Left hindlimb (tissue), 1 donor: ENCODE measurements at places on chromosomes 1 and 21.
A peak's percentile ranks its signal among the peaks of the same experiment; 100 is the strongest.

- no peak for DNase-seq
Measured at GRCh38 chr1:223775054-223775453, 62.7 kb downstream of the CAPN2 start.

GRCh38 chr1:244113532-244114320, 62.6 kb downstream of the ZBTB18 start:
- no peak for DNase-seq

DNA sequence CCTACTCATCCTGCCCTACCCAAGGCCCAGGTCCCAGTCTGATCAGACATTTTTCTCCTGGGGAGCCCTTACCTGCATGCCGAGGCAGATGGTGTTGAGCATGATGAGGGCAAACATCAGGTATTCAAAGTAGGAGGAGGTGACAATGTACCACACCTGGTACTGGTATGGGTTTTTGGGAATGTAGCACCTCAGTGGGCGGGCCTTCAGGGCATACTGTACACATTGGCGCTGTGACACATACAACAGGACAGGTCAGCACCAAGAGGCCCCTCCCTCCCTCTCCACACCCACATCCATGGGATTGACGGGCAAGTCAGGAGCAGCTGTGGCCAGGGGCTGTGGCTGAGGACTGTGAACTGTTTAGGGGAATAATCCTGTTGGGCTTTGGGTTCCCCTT, 37.1 kb upstream of the KIF21B start:
- DNase-seq = no peak

DNA sequence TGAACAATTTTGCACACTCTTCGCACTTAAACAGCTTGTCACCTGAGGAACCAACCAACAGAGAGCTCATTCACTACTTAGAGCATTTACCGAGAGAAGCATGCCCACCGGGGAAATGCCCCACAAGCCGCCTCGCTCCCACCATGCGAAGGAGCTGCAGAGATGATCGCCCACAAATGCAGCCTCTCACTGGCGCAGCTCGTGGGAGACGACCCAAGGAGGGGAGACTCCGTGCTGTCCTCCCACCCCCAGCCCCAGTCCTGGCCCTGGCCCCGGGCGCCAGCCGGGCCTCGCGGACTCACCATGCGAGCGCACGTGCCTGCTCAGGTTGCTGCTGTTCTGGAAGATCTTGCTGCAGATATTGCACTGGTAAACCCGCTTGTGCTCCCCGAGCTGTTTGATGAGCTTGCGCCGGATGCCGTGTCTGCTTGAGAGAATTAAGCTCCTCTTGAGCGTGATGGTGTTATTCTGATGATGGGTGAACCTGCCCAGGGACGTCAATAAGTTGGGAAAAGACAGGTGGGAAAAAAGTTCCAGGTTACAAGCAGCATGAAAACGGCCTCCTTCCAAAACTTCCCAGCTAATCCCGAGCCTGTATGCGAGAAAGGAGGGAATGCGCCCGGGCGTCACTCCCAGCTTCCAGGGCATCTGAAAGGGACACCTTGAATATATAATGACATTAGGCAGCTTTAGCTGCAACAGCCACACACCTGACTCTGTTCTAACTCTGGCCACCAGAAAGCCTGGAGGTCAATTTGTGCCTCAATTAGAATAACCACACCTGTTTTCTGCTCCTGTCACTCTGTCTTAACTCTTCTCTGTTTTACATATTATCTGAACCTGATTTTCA, 42.8 kb downstream of the PRDM15 start:
- DNase-seq = no peak

DNA sequence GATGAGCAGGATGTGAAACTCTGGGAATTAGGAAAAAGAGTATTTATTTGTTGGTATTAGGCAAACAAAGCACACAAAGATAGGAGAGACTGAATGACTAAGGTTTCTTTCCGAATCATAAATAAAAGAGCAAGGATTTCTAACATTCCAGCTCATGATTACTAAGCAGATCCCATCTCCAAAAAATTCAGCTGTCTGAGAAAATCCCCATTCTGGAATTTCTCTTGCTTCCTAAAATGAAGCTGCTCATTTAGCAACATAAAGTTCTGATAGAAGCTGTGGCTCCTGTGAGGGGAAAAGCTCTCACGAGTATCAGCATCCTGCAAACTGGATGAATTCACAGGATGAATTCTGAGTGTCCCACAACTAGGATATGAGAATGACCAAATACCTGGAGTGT, 6.7 kb upstream of the SH2D5 start:
- no peak for DNase-seq

- DNase-seq = no peak
Measured at GRCh38 chr1:68162761-68163160, 69.6 kb downstream of the WLS start.

DNA sequence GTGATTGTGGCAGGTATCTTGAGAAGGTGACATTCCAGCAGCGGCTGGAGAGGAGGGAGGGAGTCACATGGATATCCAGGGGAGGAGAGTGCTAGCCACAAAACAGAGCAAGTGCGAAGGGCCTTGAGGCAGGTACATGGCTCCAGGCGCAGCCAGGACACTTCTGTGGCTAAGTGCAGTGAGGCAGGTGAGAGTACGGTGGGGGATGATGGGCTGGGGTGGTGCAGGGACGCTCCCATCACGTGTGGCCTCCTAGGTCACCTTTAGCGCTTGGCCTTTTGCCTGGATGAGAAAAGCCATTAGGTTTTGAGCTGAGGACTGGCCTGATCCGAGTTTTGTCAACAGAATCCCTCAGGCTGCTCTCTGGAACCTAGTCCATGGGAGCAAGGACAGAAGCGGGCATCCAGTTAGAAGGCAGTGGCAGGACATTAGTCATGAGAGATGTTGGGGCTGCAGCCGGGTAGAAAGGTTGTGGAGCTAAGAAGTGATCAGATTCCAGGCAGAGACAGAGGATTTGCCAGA, 31.6 kb downstream of the SMYD2 start:
- DNase-seq = no peak

DNA sequence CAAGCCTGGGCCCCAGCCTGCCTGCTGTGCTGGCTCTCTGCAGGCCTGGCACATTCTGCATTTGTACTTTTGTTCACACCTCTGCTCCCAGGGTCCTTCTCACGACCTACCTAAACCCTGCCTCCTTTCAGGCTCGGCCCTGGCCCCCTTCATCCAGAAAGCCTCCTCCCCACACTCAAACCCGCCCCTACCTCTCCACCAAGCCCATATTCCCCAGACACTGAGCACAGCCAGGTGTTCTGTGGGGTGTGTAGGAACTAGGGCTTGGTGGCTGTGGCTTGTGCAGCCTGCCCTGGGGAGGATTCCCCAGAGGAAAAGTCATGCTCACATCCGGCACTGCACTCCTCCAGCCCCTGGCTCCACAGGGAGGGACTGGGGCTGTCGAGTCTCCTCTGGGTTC, 8.2 kb upstream of the MIXL1 start:
- no peak for DNase-seq

- no peak for DNase-seq
Measured at GRCh38 chr1:192376374-192376773, 59.6 kb downstream of the RGS21 start.

DNA sequence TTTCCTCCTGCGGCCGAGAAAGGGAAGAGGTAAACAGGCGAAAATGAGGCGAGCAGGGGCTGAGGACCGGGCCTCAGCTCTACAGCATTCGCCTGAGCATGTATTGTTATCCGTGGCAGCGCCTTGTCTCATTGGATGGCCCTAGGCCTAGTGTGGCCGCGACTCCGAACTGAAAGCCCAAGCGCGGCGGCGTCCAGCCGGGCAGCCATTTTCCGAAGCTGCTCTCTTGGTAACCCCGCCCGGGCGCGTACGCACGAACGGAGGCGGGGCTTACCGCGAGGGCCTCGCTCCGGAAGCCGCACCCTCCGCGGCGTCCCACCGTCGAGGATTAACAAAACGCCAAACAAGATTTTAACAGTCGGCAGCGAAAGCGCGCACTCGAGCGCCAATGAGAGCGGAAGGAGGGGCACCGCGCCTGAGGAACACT, 797 bp upstream of the USP1 start:
- DNase-seq = no peak

- DNase-seq = no peak
Measured at GRCh38 chr1:94382201-94382600, 36.0 kb upstream of the ABCD3 start.

- no peak for DNase-seq
Measured at GRCh38 chr1:98179151-98179773, 258.4 kb upstream of the DPYD start.

- no peak for DNase-seq
Measured at GRCh38 chr1:230274254-230274653, 151.9 kb downstream of the PGBD5 start.

- DNase-seq = no peak
Measured at GRCh38 chr1:85049735-85050166, 1.5 kb upstream of the MCOLN3 start.

- no peak for DNase-seq
Measured at GRCh38 chr1:31417148-31417547, 4.1 kb downstream of the SERINC2 start.

GRCh38 chr21:44884097-44884496, 10.6 kb upstream of the PTTG1IP start:
- DNase-seq = peak; percentile 12

GRCh38 chr1:78668427-78668826, 18.8 kb downstream of the IFI44 start:
- no peak for DNase-seq

- DNase-seq = no peak
Measured at GRCh38 chr1:26212726-26213125, 21.3 kb upstream of the CEP85 start.

- DNase-seq = no peak
Measured at GRCh38 chr1:170114906-170115305, 30.9 kb upstream of the NTMT2 start.

DNA sequence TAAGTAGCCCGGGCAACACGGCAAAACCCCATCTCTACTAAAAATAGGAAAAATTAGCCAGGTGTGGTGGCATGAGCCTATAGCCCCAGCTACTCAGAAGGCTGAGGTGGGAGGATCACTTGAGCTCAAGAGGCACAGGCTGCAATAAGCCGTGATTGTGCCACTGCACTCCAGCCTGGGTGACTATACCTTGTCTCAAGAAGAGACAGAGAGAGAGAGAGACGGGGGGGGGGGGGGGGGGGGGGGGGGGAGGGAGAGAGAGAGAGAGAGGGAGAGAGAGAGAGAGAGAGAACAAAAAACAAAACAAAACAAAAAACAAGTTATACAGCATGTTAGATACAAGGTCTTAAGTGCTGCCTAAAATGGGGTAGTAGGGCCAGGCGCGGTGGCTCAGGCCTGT, 77.8 kb upstream of the ZNF281 start:
- DNase-seq = no peak

DNA sequence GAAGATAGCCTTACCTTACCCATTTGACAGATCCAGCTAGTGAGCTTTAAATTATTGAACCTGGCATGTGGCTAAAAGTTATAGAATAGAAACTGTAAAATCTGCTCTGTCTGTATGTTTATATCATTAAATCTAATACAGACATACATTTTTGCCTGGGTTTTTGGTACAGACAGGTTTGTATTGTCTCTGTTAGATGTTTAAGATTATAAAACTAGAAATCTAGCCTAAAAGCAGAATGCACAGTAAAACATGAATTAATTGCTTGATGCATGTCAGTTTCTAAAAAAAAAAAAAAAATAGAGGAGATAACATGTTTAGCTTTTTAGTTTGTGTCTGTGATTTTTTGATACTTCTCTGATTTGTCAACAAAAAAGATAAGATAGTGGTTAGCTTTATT, 477.6 kb upstream of the LRRC7 start:
- DNase-seq = no peak

DNA sequence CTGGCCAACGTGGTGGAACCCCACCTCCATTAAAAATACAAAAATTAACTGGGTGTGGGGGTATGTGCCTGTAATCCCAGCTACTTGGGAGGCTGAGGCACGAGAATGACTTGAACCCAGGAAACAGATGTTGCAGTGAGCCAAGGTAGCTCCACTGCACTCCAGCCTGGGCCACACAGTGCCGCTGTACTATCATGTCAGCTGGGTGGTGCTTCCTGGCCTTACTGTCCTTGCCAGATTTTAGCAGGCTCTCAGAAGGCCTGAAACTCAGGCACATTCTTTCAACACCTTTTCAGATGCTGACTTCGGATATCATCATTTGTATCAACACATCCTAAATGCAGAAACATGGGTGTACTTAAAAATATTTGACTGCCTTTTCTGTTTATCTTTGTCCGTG, 31.6 kb upstream of the NBL1 start:
- no peak for DNase-seq

DNA sequence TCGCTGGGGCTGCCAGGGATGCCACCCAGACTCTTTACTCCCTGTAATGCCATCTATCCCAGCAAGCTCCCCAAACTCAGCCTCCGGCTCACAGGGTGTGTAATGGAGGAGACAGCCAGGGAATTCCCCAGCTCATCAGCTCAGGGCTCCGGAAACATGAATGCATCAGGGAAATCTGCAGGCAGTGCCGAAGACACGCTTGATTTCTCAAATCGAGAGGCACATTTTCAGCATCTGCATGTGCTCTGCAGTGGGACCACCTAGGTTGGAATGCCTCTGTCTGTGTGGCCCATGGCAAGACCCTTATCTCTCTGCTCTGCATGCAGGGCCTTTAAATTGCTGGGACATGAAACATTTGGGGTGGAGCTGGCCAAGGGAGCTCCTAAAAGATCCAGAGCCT, 170.1 kb downstream of the TRABD2B start:
- peak; percentile 28 for DNase-seq

- DNase-seq = peak; percentile 88
Measured at GRCh38 chr1:21338573-21339355, 48.5 kb upstream of the ECE1 start.

DNA sequence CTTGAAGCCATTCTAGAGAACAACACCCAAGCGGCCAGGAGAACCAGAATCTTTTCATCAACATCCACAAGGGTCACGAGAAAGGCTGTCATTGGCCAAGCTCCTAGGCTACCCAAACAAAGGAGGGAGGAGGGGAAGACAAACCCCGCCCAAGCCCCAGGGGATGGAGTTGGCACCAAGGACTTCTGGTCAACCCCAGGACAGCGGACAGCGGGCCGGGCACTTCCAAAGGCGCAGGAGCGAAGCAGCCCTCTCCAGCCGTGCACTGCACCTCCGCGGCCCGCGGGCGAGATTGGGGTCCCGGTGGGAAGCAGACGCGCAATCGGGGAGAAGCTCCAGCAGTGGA, at the start of gene CLIC6:
Gene CLIC6 (plus strand): TSS at position 192 of the 346 bp plus-strand sequence. CDS start 395 bp downstream, outside the sequence.
- DNase-seq = no peak

DNA sequence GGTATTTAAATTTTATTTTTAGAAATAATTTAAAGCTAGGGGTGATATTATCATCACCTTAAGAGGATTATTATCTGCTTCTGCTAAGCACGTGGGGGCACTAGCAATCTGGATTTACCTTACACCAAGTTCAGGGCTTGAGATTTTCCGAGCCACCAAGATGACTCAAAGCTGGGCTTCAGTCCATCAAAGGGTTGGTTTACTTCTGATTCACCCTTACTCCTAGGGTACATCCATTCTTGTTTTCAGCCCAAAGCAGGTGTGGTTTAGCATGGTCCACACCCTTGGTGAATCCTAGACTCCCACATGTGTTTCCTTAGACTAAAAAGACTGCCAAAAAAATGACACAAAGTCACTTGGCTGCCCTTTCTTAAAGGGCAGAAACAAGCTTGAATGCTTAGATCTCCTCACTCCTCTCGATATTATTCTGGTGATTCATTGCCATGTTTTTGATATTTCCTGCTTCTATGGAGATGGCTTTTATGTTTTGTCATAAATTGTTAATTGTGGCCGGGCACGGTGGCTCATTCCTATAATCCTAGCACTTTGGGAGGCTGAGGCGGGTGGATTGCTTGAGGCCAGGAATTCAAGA, 9.8 kb upstream of the PRSS38 start:
- DNase-seq = no peak
